ENCODE measurements at places on chromosomes 12 and 14.

GRCh38 chr12:90938451-90938850, 16.5 kb downstream of the CCER1 start:
- DNase-seq, result no peak

GRCh38 chr12:57477710-57478681, 1.7 kb downstream of the ARHGAP9 start:
- DNase-seq, result no peak

DNA sequence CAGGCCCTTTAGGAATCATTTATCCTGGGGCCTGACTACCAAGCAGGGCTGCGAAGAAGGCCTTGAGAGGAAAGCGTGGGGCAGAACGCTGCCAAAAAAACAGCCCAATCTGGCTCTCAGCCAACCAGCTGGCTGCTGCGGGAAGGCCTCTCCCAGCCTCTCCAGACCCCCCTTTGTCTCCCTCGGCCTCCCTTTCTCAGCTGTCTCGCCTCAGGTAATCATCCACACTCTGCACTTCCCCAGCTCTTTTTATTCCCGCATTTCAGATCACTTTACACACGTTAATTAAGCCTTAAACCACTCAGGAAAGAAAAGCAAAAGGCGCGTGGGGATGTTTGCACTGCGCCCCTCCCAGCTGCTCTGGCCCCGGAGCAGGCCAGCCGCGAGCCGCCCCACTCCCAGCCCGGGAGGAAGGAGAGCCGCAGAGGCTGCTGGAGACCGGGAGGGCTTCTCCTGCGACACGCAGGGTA, 208.2 kb upstream of the FOXN3 start:
- DNase-seq, result peak; percentile 29

DNA sequence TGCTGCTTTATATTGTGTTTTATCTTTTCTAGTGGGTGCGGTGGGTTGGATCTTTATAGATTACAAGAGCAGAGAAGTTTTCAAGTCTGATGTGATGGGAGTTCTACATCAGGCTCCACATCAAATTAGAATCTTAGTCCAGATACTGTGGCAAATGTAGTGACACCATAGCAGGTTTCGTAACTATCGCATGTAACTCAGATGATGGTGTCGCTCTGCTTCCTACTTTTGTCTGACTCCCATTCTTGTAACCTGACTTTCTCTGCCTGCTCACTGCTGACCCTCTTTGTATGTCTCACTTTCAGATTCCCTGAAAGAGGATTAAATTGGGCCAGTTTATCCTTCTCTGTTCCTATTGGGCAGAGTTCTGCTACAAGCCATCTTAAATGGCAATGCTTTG, 22.8 kb upstream of the FBXO34 start:
- DNase-seq, result no peak

- DNase-seq, result no peak
Observed at GRCh38 chr12:122483969-122484368, 16.8 kb downstream of the ZCCHC8 start.

Measured in psoas muscle (tissue), 8 donors.